ENCODE measurements at places on chromosomes 2 and 18. TPM values are rescaled to one million over a fixed set of nuclear protein-coding genes. Genes with fewer than 3 reads are reported as not detected.

Gene UGT1A3
- not detected for total RNA-seq

DNA sequence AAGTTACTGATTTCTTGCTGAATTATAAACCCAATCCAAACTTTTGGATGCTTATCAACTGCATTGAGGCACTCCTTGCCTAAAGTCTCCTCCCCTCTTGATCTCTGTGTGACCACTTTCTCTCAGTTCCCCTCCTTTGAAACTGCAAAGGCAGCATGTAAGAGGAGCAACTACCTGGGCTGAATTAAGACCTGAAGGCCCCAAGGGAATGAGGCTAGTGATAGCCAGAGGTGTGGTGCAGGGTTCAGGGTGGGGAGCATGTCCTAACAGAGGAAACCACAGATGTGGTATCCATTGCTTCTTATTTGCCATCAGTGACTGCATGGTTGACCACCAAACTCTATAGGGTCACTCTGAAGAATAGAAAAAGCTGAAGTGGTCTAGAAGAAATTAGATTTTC is 557.9 kb downstream of the TNS1 start:
- DNase-seq, result no peak

- no peak for DNase-seq
Measured at GRCh38 chr2:19888831-19889230, 13.0 kb downstream of the TTC32 start.

DNA sequence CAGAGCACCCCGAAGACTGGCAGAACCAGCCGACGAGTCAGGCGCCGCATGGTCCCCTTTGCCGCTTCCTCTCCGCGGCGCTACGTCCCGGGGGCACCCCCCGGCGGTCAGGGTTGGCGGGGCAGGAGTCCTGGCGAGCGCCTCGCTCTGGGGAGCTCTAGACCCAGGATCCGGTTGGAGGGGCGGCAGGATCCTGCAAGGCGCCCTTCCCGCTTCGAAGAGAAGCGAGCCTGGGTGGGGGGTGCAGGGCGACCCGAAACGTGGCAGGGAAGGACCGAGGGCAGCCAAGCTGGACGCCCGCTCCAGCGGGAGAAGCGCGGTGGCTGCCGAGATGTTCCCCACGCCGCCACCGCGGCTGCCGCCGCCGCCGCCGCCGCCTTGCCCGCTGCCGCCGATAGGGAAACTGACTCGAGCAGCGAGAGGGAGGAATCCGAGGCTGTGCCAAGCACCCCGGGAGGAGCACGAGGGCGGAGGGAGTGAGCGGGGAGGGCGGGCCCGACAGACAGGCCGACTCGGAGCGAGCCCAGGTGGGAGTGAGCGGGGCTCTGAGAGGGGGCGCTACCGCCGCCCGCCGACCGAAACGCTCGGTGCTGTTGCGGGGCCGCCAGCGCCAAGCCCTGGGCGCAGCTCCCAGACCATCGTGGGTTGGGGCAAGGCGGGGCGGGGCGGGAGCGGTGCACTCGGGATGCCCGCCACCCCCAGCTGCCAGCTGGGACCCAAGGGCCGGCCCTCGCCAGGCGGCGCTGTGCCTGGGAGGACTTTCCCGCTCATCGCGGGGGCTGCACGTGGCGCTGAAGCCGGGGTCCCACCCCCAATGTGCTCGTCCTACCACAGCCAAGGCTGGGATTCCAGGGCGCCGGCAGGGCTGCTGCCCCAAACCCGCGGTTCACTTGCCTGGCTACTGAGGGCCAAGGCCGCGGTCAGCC is at the start of gene GALNT14:
TSS of gene GALNT14 (minus strand) at position 404 of the 926 bp plus-strand sequence. CDS start at position 50, 354 bp downstream.
- DNase-seq, result peak; percentile 44

Gene CTDP1
- 8.3 TPM for total RNA-seq

Gene MTA3
- 22.9 TPM for total RNA-seq

DNA sequence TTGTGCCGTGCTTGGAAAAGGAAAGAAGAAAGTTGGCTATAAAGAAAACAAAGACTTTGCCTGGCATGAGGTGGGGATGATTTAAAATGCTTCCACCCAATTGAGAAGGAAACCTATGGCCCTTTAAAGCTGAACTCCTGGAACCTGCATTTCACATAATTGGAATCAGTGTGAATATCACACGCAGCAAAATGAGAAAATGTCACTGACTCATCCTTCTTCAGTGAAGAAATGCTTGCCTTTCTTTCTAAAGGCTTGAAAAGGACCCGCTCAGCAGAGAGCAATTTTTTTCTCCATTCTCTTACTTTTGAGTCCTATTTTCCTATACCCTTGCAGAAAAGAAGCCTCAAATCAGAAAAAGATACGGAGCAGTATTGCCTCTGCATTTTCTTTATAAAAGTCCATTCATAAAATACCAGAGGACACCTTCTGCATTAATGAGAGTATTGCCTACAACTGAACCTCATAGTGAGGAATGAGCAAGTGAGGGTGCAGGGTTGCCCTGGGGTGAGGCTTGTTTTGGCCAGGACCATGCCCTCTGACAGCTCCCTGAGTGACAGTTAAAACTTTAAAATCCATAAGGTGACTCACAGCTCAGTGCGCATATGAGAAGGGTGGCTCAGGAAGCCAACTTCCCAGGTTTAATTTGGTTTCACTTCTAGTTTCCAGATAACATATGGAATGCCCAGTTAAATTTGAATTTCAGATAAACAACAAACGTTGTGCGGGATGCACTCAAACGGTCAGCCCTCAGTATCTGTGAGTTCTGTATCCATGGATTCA is 191.9 kb upstream of the GYPC start:
- DNase-seq, result peak; percentile 4

Gene FBXO36
- 6.4 TPM for total RNA-seq

DNA sequence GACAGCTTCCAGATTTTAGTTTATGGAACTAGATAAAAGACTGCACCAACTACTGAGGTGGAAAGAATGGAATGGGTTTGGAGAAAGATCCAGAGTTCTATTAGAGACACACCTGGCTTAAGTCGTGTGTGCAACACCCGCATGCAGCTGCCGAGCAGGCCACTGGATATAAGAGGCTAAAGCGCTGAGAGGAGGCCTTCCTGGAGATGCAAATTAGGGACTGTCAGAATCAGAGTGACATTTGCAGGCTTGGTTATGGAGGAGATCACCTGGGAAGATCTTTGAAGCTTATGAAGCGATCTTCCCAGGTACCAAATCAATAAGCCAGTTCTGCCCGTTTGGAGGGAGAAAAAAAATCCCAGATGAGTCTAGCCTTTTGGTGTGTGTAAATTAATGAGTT is 30.4 kb upstream of the KLHL29 start:
- no peak for DNase-seq

- DNase-seq, result peak; percentile 95
Measured at GRCh38 chr2:173652311-173652710, 297.6 kb downstream of the CDCA7 start.

Gene SLC30A3
- total RNA-seq, result not detected

GRCh38 chr2:149400997-149401396 is 70.6 kb downstream of the LYPD6 start:
- DNase-seq, result peak; percentile 45

Gene MARCHF4
- total RNA-seq, result 0.48 TPM

- no peak for DNase-seq
Measured at GRCh38 chr18:55248495-55248894, 289.2 kb upstream of the CCDC68 start.

Gene PNKD
- 98.8 TPM for total RNA-seq

DNA sequence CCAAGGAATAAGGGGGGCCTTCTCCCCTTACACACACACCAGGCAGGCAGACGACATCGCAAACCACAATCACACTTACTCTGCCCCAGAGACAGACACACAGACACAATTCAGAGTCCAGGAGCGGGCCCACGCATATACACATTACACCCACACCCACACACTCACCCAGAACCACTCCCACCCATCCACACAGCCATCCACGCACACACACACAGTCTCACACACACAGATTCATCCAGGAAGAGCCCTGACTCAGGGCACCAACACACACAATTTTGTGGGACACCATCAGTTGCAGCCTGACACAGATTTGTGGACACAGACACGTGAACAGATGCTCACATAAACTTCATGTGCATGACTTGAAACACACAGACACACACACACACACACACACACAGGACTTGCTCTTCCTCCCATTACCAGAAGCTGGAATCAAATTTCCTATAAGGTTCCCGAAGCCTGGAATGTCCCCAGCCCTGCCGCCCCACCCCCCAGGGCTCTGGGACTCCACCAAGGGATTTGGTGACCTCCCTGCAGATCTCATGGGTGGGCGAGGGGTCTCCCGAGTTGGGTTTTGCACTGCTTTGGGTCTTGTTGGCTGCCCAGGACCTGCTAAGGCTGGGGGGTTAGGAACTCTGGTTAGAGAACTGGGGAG is 23.5 kb downstream of the TNS1 start:
- DNase-seq, result no peak

DNA sequence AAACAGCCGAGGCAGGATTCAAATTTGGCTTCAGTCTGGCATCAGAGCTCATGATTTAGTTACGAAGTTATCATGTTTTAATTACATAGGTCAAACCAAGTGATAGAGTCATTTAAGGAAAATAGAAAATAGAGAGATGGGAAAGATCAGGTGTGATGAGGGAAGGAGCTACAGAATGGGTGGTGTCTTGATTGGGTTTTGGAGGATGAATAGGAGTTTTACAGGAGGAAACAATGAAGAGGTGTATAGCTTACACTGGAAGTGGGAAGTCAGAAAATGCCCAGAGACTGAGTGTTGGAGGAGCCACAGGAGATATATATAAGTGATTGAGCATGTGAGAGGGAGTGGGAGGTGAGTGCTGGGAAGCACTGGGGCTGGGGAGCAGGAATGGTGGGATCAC is 264.2 kb upstream of the TNP1 start:
- DNase-seq, result no peak

DNA sequence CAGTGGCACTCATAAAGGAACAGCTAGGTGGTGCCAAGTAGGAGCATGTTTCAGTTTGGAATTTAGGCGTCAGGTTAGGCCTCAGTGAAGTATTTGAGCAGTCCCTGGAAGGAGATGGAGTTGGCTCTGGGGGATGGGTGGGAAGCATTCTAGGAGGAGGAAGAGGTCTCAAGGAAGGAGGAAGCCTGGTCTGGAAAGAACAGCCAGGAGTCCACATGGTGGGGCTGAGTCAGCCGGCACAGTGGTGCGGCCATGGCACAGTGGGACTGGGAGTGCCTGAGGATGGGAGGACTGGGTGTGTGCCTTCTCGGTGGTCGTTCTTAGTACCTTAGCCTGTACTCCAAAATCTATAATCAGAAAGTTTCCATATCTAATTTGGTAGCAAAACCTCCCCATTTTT is 373.3 kb downstream of the PTPRM start:
- DNase-seq, result no peak

DNA sequence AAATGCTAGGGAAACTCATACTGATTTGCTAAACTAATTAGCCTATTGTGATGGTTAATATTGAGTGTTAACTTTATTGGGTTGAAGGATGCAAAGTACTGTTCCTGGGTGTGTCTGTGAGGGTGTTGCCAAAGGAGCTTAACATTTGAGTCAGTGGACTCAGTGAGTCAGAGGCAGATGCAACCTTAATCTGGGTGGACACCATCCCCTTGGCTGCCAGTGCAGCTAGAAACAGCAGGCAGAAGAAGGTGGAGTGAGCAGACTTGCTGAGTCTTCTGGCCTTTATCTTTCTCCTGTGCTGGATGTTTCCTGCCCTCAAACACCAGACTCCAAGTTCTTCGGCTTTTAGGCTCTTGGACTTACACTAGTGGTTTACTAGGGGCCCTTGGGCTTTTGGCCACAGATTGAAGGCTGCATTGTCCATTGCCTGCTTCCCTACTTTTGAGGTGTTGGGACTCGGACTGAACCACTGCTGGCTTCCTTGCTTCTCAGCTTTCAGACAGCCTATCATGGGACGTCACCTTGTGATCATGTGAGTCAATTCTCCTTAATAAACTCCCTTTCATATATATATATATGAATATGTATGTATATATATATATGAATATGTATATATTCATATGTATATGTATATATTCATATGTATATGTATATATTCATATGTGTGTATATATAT is 69.7 kb downstream of the RPRM start:
- no peak for DNase-seq

Gene EVX2
- not detected for total RNA-seq

DNA sequence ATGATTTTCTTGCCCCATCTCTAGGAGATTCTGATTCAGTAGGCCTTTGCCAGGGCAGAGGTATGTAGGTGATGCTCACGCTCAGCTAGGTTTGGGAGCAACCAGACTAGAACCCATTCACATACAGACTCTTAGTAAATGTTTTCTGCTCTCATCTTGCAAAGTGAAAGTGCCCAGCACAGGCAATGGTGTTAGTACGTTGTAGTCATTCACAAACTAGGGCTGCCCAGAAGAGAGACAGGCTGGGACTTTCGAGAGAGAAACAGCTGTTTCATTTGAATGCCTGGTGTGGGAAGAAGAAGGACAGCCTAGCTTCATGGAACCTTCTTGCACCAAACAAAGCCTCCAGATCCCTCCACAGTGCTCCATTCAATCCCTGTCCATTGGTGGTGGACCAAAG is 19.4 kb downstream of the DDX18 start:
- no peak for DNase-seq

GRCh38 chr18:35061336-35061735 is 20.1 kb downstream of the MAPRE2 start:
- DNase-seq, result no peak

GRCh38 chr2:177666408-177666807 is 273.8 kb downstream of the AGPS start:
- DNase-seq, result peak; percentile 55

Gene SERPINB4
- total RNA-seq, result not detected

Gene TMEM131
- total RNA-seq, result 32.4 TPM

Gene ELOA2
- not detected for total RNA-seq

- DNase-seq, result no peak
Measured at GRCh38 chr2:38959466-38959865, 69.8 kb downstream of the ARHGEF33 start.

DNA sequence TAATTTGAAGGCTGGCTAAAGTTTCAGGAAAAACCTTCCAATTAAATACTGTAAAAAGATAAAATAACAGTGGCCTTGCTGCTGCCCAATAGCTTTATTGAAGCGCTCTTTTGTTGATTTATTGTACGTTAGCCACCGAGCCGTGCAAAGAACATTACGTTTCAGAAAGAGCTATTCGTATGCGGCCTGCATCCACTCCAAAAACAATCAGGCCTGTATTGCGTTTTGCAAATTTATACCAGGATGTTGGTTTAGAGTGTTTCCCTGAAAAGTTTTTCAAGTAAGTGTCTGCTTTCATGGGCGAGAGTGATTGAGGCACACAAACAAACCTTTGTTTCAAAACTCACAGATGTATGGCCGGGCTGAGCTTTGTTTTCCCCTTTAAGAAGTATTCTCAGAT is 257.2 kb upstream of the SALL3 start:
- peak; percentile 0 for DNase-seq

Gene CAVIN2
- not detected for total RNA-seq

Gene SERPINB10
- 0.60 TPM for total RNA-seq

GRCh38 chr2:11375025-11375688 is 30.7 kb upstream of the ROCK2 start:
- DNase-seq, result no peak

Gene CREB1
- total RNA-seq, result 39.8 TPM

Gene FAM124B
- total RNA-seq, result not detected

Gene MYOM1
- total RNA-seq, result 0.10 TPM

- no peak for DNase-seq
Measured at GRCh38 chr2:182359027-182359989, 67.5 kb downstream of the PDE1A start.

Data from RPMI7951 (cell line).